ENCODE measurements at places on chromosomes 12 and 14. TPM values are rescaled to one million over a fixed set of nuclear protein-coding genes. Genes with fewer than 3 reads are reported as not detected.

DNA sequence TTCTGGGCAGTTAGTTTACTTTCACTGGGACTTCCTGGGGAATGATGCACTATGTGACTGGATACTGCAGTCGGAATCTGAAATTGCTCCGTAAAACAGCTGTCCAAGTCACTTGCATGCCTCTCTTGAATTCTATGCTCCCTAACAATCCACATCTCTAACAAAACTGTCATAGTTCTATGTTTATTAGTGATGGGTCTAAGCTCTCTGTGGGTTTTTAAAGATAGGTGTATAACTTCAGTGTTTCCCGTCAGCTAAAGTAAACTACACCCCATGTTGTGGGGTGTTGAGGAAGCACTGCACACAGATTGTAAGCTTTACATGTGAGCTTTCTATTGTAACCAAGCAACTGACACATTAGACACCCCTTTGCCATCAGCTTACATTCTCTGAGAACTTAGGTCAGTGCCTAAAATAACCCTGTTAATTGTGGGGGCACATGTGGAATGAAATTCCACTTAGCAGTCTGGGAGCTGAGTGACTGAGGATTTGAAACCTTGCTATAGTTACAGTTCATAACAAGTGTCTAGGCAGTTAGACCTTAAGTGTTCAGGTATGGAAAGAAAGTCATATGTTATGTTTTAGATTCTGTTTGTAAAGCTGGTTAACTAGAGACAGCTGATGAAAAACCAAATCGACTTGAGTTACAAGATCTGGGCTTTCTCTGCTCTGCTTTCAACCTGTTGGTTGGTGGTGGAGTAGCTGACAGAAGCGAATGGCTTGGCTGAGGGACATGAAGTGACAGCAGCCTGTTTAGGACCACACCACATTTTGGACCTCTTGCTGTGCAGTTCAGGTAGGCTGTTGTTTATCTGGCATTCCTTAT, 165.7 kb downstream of the AKAP6 start:
- no peak for DNase-seq

DNA sequence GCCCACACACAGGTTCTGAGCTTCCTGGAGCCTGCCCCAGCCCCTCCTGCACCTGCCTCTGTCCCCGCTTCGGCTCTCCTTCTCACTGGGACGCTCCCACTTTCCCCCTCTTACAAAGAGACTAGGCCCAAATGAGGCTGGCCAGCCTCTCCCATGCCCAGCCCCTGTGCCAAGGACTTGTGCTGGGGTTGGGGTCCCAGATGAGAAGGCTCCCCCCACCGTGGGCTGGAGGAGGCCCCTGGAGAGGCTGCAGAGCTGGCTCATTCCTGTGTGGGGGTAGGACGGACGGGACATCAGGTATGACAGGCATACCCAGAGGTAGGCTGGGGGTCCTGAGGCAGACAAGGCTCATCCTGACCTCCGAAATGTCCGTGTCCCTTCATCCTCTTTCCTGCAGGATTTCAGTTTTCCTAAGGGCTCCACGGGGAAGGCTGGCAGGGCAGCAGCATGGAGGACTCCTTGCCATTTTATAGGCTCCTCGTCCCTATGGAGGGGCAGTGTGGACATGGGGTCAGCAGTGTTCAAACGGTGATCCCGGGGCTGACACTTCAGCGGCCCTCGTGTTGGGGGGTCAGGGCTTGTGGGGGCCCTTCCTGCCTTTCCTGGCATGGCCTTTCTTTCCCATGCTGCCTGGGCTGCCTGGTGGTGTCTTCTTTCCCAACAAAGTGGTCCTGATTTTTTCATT, 49.1 kb upstream of the MEG3 start:
- no peak for DNase-seq

DNA sequence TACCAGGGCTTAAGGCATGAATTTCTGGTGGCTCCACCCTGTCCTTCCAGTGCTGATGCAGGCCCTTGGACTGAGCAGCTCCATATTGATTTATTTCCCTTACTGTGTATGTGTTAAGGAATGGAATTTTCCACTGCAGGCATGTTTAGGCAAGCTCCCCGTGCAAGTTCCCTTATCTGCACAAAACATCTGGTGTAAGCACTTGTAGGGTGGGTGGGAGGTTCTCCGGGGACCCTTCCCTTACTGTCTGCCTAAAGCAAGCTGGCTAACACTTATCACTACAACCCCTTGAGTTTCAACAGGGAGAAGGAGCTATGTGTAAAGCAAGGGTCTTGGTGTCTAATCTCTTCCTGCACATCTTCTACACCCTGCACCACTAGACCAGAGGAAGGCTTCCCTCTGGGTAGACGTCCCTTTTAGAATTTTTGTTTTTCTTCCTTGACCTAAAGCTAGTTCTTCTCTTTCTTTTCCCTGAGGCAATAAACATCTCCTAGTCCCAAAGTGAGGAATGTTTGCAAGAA, 22.0 kb upstream of the DRAM1 start:
- DNase-seq = peak; percentile 31

GRCh38 chr12:52655720-52656124, 3.7 kb upstream of the KRT2 start:
- no peak for DNase-seq

PTPRR gene
- 0.58 TPM for polyA plus RNA-seq

Data from renal pelvis (tissue), 12 donors.